WTC11 (cell line): ENCODE measurements at places on chromosomes 7 and 10.
A peak's percentile ranks its signal among the peaks of the same experiment; 100 is the strongest.

DNA sequence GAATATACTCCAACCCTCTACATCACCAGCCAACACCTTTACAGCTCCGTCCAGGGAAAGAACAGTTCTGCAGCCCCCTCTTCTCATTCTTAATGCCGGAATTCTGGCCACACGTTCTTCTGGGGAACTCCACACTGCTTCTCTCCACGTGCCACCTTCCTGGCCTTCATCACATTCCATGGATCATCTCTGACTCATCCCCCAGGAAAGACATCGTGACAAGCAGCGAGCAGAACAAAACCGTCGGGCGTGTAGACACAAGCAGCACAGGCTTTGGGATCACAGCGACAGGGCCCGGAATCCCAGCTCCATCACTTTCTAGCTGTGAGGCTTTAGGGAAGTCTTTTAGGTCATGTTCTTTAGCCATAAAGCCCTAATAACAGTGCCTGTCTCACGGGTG, 590.3 kb upstream of the FOXK1 start:
- DNase-seq: no peak

DNA sequence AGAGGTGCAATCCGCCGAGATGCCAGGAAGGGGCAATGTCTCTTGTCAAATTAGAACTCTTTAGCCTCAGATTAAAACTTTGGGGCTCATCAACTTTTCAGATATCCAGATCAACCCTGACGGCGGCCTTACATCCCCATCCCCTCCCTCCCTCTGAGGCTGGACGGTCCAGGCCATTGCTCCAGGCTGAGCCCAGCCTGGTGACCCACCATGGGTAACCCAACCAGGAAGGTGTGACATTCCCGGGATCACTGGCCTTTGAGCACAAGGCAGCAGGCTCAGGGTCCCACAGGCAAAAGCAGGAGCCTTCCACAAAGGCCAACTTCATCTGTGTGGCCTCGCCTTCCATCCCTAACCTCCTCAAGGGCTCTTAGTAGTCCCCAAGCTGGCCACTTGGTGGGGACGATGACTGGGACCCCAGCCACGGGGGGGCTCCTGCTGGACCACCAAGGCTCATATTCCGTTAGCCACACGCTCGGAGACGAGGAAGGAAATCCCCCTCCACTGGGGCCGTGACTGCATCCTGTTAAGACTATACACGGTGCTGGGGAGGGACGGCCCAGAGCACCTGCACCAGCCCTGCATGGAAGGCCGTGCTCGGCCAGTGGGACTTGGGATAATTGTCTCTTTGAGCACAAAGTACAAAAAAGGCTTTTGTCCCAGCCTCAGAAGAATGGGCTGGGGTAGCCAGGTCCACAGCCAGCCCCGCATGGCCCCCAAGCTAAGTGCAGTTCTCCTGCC, 62.8 kb downstream of the ZRANB1 start:
- DNase-seq: peak; percentile 6

- no peak for DNase-seq
Observed at GRCh38 chr7:44738051-44738723, 10.5 kb upstream of the ZMIZ2 start.

GRCh38 chr7:30331338-30331737, 46.9 kb downstream of the ZNRF2 start:
- no peak for DNase-seq

GRCh38 chr10:96306516-96306915, 2.3 kb downstream of the DNTT start:
- DNase-seq: no peak

DNA sequence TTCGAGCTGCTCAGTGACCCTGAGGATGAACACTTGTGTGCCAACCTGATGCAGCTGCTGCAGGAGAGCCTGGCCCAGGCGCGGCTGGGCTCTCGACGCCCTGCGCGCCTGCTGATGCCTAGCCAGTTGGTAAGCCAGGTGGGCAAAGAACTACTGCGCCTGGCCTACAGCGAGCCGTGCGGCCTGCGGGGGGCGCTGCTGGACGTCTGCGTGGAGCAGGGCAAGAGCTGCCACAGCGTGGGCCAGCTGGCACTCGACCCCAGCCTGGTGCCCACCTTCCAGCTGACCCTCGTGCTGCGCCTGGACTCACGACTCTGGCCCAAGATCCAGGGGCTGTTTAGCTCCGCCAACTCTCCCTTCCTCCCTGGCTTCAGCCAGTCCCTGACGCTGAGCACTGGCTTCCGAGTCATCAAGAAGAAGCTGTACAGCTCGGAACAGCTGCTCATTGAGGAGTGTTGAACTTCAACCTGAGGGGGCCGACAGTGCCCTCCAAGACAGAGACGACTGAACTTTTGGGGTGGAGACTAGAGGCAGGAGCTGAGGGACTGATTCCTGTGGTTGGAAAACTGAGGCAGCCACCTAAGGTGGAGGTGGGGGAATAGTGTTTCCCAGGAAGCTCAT, 1.1 kb downstream of the DDIT4 start:
- peak; percentile 76 for DNase-seq

DNA sequence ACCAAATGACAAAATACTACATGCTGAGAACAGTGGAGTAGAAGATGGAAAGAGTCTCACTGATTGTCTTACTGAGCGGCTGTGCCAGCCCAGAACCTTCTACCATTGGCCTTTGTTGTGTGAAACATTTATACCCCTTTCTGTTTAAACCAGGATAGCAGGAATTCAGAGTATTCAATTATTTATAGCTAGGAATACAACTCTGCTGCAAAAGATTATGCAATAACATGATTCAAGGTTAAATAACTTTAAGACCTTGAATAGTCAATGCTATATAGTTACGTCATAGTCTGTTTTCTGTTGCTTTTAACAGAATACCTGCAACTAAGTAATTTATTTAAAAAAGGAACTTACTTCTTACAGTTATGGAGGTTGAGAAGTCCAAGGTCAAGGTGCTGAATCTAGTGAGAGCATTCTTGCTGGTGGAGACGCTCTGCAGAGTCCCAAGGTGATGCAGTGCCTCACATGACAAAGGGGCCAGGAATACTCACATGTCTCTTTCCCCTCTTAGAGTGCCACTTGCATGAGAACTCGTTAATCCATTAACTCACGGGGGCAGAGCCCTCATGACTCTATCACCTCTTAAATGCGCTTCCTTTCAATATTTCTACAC, 371.8 kb downstream of the MDFIC start:
- DNase-seq: no peak

GRCh38 chr10:51918440-51918839, 219.0 kb upstream of the CSTF2T start:
- DNase-seq: no peak

- DNase-seq: no peak
Observed at GRCh38 chr7:56537952-56538351, 421.7 kb upstream of the NUPR2 start.

- DNase-seq: no peak
Observed at GRCh38 chr7:29039821-29040578, 81.9 kb upstream of the TRIL start.

- DNase-seq: no peak
Observed at GRCh38 chr7:135789956-135790355, 41.3 kb upstream of the FAM180A start.

DNA sequence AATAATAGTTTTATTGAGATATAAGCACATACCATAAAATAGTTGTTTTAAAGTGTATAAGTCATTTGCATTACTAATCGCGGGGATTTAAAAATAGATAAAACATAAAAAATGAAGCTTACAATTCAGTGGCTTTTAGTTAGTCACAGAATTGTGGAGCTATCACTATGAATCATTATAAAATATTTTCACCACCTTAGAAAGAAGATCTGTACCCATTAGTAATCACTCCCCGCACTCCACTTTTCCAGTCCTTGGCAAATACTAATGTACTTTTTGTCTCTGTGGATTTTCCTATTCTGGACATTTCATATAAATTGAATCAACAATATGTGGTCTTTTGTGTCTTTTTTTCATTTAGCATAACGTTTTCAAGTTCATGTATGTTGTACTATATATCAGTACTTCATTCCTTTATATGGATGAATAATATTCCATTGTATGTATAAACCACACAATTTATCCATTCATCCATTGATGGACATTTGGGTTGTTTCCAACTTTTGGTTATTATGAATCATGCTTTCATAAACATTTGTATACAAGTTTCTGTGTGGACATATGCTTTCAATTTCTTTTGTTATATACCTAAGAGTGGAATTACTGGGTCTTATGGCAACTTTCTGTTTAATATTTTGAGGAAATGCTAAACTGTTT, 162.5 kb downstream of the MAGI2 start:
- no peak for DNase-seq

DNA sequence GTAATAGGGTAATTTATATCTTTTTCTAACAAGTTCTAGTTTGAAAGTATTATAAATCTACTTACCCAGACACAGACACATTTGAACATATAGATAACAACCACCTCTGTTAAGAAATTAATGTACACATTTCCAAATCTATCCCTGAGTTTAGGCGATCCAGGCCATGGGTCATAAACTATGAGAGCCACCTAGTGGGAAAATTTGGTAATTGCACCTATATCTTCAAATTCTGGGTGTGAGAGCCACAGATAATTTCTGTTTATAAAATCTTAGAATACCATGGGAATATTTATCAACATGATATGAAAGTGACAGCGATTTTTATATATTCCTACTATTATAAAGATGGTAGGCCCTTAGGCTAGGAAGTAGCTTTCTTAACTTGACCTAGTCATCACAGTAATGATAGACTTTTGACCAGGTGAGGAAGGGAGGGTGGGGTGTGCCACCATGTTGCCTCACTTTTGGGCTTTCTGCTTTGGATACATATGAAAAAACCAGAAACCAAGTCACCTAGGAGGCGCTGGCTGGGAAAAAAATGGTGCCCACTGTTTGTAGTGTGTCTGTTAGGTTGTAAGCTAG, 8.0 kb upstream of the EPHA1 start:
- DNase-seq: no peak

DNA sequence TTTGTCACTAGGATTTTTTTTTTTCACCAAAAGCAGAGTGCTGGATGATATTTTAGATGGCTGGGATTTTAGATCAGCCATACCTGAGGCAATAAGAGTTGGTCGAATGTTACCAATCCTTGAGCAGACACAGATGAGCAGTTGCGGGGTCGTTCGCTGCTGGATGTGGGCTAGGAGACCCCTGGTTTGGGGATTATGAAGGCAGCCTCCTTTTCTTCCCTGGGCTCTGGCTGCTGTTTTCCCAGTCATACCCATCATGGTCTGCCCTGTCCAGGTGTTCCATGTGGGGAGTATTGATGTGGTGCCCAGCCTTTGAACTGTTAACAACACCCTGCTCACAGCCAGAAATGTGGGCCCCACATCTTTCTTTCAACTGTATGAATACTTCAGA, 5.0 kb downstream of the PTPRE start:
- DNase-seq: no peak
